MV-4-11 (cell line): ENCODE measurements at places on chromosomes 2 and 18.
A peak's percentile ranks its signal among the peaks of the same experiment; 100 is the strongest.

DNA sequence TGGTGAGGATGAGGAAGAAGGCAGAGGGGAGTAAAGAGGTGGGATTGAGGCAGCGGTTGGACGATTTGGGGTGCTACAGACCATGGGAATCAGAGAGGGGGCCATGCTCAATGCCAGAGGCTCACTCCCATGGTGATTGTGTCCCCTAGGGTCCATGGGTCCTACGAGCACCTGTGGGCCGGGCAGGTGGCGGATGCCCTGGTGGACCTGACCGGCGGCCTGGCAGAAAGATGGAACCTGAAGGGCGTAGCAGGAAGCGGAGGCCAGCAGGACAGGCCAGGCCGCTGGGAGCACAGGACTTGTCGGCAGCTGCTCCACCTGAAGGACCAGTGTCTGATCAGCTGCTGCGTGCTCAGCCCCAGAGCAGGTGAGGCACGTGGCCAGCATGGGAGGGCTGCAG is 5.2 kb downstream of the CAPN10 start:
- DNase-seq = no peak

DNA sequence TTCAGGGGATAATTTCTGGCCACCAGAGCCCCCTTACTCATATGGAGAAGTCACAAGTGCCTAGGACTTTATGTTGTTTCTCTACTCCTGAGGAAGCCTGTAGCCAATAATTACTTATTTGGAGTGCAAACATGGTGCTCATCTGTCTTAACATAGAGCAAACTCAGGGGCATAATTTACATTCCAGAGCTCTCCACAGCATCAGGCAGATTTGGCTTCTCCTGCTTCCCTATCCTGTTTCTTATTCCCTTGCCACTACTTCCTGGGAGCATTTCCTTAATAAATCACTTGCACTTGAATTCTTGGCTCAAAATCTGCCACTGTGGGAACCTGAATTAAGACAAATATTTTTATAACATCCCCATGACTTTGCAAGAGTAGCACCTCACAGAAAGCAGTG is 960.9 kb downstream of the SOCS6 start:
- DNase-seq = no peak

DNA sequence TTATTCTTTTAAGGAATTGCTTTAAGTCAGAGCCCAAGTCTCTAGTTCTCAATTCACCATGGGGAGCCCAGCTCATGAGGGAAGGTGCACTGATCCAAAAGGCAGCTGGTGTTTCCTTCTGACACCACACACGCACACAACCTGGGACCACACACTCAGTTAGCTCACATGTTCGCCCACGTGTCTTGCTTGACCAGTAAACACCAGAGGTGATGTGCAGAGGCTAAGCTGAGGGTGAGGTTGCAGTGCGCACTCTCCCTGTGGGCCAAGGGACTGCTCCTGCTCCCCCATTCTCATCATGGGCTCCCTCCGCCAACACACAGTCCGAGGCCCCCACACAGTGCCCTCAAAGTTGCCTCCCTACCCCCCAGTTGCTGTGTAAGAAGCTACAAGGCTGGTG is 70.8 kb upstream of the BZW1 start:
- DNase-seq = no peak

- peak; percentile 62 for DNase-seq
Measured at GRCh38 chr2:241637018-241637794, at the start of the genes ATG4B and THAP4. Gene ATG4B, plus strand, starts transcription at chr2:241637693. Its CDS starts 22 bp downstream, at chr2:241637715. Gene THAP4, minus strand, starts transcription at chr2:241637158. Its CDS starts 141 bp downstream, at chr2:241637017.

GRCh38 chr2:134466141-134466540 is 212.3 kb downstream of the MGAT5 start:
- no peak for DNase-seq

- peak; percentile 77 for DNase-seq
Measured at GRCh38 chr2:100246163-100247145, 75.8 kb downstream of the LONRF2 start.

- no peak for DNase-seq
Measured at GRCh38 chr2:173290518-173290917, 64.2 kb upstream of the CDCA7 start.

DNA sequence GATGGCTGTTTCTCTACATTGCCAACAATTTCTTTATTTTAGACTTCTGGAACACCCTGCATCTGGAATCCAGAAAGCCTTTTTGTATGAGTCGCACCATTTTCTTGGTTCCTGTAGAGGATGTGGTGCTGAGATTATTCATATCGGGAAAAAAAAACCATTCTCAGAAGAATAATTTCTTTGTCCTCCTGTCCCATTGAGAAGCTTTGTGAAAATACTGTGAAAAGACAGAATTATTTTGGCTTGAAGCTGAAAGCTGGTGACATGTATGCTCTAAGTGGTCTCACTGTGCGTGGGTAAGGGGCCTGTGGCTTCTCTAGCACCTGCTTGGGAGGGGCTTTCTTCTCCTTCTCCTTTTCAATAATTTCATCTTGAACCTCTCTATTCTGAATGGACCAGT is 138.4 kb downstream of the FAM210A start:
- peak; percentile 29 for DNase-seq

- DNase-seq = no peak
Measured at GRCh38 chr2:200702646-200703118, 109.0 kb upstream of the BZW1 start.

- DNase-seq = no peak
Measured at GRCh38 chr2:230591850-230592249, 120.8 kb upstream of the CAB39 start.

DNA sequence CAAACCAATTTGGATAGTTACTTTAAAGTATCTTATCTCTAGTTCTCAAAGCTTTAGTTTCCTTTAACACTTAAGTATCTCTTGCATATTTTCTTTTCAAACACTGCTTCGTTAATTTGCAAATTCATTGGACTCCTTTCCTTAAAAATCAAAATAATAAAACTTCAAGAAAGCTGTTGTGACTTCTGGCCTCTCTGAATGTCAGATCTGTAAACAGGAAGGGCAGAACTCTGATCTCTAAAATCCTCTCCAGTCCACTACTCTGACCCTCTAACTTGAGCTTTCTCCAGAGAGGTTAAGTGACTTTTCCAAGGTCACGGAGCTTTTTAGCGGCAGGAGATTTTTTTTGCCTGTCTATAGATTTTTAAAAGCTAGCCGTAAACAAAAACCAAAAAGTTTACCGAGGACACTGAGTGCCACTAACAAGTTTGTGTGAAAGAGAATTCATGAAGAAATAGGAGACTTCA is 155.5 kb downstream of the TGIF1 start:
- DNase-seq = no peak

DNA sequence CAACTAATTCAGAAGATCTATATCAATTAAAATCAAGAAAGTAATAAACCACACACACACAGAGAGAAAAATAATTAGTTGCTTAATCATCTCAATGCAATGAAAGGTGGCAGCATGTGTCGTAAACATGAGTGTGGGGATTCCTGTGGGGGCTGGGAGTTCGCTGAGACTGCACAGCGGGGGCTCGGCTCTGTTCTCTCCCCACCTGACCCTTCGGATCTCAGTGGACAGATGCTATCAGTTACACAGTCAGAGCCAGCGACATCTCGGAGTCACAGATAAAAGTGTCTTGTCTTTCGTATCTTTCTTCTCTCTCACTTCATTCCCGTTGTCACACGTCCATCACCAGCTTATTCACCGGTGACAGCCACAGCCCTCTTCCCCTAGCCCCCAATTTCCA is 37.1 kb downstream of the COLEC12 start:
- no peak for DNase-seq

- no peak for DNase-seq
Measured at GRCh38 chr18:9742524-9743131, 34.5 kb downstream of the RAB31 start.

GRCh38 chr2:230930928-230931555 is 6.0 kb upstream of the GPR55 start:
- no peak for DNase-seq

DNA sequence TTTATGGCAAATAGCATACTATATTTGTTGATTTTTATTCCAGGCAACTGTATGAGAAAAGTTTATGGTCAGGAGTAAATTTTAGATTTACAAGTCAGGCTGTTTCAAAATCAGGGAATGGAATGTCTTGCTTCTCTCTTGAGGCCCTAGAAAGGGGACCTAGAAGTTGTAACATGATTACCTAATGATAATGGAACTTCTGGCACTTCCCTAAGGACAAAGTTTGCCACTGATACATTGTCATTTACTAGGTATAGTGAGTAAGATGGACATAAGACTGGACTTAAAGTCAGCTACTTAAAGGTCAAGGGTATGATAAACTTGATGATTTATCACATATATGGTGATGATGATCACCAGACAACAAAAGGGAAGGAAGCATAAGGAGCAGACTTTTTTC is 103.3 kb upstream of the VRK2 start:
- DNase-seq = no peak

DNA sequence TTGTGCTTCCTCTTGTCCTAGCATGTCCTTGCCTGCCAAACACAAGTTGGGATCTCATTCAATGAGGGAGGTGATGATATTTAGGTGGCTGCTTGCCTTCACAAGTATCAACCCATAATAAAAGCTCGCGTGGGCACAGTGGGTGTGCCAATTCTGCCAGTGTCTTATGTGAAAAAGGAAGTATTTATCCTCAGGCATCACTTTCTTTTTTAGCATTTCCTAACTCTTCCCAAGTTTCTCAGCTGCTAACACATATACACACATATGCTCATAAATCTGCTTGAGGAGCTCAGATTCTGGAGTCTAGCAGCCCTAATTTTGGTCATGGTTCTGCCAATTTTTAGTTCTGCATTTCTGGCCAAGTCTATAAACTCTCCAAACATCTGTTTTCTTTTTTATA is 319.5 kb upstream of the HNMT start:
- peak; percentile 8 for DNase-seq

DNA sequence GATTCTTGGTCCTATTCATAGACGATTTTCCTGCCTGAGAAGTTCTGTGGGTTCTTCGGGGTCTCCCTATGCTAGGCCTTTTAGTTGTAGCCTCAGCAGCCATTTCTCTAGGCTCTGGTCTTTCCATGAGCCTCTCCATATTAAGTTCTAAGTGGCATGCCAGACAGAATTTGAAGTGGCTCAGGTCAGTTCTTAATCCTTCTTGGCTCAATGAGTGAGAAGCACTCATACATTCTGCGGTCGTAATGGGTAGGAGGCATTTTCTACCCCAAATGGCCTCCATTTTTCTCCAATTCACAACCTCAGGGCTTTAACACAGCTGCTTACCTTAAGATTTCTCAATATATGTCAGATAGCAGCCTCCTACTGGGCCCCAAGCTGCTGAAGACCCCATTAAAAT is 405.3 kb upstream of the GALNT5 start:
- DNase-seq = no peak

GRCh38 chr2:42917425-42917927 is 125.1 kb upstream of the HAAO start:
- no peak for DNase-seq

DNA sequence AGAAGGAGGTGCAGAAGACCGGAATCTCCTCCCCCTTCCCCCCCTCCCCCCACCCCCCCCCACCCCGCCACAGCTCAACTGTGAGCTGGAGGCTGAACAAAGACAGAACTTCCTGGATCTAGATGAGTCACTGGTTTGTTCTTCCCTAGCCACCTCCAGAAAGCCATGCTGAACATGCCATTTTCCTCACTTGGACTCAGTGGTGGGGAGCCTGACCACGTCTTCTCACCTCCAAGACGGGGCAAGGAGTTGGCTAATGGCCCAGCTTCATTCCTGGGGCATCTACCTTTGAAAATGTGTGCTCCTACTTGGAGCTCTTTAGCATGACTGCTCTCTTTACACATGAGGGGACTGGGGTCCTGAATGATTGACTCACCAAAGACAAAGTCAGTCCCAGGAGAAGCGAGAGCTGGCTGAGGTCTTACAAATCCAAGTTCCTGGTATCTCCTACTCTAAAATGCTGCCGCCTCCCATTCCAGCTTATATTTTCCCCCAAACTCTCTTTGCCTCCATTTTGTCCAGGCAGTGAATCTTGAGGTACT is 22.6 kb upstream of the FZD5 start:
- DNase-seq = peak; percentile 76
